T-helper 1 cell (primary cell): ENCODE measurements at places on chromosomes 11 and 22.

DNA sequence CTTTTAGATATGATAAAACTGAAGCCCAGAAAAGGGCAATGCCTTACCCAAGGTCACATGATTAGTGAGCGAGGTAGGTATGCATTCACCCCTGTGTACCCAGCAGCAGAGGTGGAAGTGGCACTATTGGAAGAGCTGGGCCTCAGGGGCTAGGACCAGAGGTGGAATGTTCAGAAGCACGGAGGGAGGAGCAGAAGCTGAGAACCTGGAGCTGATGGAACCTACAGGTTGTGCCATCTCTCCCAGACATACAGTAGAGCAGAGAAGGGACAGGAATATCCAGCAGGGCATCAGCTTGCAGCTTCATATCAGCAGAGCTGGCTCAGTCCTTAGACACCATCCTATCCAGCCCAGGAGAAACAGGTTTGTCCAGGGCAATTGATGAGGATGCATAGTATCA lies 14.6 kb upstream of the FCHSD2 start:
- DNase-seq: no peak

DNA sequence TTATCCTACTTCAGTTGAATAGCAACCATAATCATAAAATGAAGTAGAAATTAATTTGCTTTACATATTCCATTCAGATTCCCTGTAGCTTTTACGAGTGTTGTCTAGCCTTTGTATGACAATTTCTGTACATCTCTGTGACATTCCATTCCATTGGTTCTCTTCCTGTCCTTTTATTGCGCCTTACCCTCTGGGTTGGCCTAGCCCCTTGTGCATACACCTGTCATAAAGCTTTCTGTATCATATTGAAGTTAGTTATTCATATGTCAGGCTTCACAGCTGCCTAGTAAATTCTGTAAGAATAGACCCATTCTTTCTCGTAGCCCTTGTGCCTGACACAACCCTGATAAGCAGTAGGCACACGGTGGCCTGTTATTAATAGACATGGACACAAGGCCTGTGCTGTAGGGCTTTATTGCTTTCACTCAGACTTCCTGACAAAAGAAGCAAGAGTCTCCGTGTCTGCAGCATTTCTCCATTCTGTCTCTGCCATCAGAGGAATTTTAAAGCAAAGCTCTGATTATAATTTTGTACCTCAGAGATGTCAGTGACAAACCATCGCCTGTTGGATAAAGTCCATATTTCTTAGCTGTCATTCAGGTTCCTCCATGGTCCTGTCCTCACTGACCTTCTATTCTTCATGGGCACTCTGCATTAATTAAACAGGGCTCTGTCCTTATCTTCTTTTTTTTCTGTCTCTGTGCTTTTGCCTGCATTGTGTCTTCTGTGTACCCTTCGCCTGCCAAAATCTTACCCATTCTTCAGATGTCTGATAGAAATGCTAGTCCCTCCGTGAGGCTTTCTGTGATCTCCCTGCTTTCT lies 49.4 kb downstream of the BID start:
- no peak for DNase-seq

DNA sequence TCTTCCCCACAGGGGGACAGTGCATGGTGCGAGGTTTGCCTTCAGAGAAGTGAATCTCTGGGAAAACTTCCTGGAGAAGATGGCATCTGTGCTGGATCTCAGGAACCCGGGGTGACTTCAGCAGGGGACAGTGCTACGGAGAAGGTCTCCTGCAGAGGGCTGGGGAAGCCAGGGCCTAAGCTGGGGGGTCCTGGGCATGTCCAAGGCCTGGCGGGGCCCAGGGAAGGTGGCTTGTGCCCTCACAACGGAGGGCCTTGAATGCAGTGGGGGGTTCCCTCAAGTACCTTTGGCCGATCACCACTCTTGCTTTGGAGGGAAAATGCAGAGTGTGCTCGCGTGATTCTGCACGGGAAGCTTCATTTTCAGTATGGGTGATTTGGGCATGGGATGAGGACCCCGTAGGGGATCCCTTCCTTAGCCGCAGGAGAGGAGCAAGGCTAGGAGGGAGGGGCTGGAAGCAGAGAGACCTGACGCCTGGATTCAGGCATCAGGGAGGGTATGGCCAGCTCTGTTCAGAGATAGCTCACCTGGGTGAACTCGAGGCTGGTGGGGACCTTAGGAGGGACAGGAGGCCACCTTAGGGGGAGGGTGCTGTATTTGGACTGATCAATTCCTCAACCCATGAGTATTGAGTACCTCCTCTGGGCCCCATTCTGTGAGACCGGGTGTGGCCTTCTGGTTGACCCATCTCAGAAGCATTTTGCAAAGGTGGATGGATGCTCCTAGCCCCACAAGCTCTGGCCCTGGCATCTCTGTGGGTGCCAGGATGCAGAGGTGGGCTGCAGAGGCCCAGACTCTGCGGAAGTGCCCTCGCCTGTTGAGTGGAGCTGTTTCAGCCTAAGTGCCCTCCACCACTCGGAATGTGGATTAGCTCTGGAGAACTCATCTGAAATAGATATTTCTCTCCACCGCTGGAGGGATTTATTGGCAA lies 529.4 kb downstream of the TBC1D22A start:
- DNase-seq: no peak

GRCh38 chr22:19201869-19202798 lies 23.6 kb upstream of the SLC25A1 start:
- DNase-seq: no peak

DNA sequence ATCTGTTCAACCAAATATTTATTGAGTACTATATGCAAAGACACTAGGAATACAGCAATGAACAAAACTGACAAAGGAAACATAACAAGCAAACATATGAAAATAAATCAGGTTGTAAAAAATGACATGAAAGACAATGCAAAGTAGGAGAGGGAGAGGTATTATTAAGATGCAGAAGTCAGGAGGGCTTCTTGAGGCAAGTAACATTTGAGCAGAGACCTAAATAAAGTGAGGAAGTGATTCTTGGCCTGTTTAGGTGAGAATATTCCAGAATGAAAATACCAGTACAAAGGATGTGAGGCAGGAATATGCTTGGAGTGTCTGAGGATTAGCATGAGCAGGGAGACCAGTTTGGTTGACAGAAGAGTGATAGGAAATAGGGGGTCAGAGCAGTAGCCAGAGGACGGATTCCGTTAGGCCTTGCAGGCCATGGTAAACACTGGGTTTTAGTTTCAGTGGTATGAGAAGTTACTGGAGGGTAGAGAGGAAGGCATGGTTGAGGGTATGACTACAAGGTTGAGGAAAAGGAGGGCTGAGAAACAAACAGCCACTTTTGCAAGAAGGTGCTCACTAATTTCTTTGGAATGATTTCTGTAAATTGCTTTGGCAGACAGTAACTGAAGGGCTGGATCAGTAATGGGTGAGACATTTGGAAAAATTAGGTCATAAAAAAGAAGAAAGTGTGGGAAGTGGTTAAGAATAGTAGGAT lies 191.9 kb downstream of the SWAP70 start:
- no peak for DNase-seq
